ENCODE measurements at places on chromosomes 4 and X. TPM values are rescaled to one million over a fixed set of nuclear protein-coding genes. Genes with fewer than 3 reads are reported as not detected.

DNA sequence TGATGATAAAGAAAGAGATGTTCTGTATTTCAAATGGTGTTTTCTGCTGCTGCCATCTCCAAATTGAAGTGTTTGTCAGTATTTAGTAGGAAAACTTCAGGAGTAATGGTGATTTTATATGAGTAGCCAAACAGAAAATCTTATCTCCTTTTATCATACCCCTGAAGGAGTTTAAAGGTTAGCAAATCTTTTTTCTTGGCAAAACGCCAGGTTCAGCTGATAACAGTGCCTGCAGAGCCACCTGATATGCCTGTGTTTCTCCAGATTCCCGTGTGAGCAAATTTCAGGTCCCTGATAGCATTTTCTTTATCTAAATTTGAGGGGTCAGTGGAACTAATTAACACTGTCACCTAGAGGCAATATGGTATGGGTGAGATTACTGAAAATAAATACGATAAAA, 65.8 kb upstream of the ETNPPL start:
- no peak for DNase-seq

FAM47A gene
- total RNA-seq: not detected

DNA sequence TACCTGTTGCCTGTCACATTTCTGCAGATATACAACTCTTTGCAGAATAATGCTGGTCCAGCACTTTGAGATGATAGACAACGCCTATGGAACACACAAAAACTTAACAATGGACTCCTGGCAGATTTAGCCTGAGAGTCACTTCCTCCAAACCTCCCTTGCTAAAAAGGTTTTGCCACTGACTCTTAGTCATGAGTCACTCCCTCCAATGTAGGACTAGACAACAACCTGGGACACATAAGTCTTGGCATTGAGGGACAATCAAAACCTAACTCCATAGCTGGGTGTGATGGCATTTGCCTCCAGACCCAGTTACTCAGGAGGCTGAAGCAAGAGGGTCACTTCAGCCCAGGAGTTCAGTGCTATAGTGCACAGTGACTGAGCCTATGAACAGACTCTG, 22.0 kb upstream of the EIF4E start:
- DNase-seq: no peak

DNA sequence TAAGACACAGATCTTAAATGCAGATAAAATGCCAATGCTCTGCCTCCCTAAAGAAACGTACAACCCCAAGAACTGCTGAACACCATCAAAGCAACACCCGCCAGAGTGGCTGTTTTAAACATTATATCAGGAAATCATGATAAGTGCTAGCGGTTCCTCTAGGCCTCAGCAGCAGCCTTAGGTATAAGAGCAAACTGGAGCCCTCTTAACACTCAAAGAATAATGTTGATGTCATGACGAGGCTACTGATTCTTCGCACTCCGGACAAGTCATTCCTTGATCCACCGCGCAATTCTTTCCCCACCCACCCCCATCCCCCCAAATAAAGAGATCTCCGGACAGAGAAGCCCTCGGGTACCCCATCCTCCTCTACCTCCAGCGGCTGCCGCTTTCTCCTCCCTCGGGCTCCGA, 507 bp downstream of the LIN54 start:
- DNase-seq: no peak

- no peak for DNase-seq
Observed at GRCh38 chrX:130467936-130468335, 66.1 kb downstream of the RBMX2 start.

- DNase-seq: no peak
Observed at GRCh38 chr4:7513671-7514070, 78.9 kb upstream of the PSAPL1 start.

REPS2 gene
- 10.1 TPM for total RNA-seq

GRCh38 chr4:15836362-15836761, 58.2 kb downstream of the CD38 start:
- no peak for DNase-seq

DNA sequence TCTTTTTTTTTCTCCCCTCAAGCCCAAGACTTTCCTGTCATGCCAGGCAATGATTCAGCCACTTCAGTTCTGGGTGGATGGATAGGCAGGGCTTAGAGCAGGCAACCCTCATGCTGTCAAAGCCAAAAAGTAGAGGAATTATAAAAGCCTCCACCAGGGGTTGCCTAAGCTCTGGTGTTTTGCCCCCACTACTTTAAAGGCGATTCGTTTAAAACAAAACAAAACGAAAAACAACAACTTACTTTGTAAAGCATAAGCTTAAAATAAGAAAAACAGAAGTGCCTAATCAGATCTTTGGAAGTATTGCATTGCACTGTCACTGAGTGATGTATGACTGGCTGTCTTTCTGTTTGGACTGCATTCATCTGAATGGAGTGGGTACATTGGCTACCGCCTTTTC, 5.3 kb upstream of the IDS start:
- DNase-seq: no peak

DNA sequence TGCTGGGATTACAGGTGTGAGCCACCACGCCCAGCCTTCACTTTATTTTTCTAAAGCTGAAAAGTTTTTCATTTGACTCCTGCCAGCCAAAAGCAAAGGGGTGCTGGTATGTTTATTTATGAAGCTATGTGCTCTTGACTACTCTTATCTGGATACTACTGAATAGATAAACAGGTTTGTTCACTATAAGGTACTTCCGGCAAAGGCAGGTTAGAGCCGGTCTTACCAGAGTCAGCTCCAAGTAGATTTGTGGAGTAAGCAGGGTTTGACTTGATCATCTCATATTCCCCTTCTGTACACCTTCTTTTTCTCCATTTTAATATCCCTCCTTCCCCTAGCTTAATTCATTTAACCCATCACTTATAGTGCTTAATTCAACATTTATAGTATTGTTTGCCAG, 175.4 kb upstream of the MBNL3 start:
- no peak for DNase-seq

DNA sequence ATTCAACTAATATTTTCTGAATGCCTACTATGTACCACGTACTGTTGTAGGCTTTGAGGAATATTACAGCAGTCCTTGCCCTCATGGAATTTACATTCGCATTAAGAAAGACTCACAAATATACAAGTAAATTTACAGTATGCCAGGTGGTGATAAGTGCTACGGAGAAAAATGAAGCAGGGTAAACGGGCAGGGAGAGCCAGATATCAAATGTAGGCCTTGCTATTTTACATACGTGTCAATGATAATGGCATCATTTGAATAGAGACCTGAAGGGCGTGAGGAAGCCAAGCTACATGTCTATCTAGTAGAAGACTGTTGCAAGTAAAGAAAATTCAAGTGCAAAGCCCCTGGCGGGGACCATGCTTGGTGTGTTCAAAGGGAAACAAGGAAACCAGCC, 65.2 kb downstream of the AMMECR1 start:
- DNase-seq: no peak

DNA sequence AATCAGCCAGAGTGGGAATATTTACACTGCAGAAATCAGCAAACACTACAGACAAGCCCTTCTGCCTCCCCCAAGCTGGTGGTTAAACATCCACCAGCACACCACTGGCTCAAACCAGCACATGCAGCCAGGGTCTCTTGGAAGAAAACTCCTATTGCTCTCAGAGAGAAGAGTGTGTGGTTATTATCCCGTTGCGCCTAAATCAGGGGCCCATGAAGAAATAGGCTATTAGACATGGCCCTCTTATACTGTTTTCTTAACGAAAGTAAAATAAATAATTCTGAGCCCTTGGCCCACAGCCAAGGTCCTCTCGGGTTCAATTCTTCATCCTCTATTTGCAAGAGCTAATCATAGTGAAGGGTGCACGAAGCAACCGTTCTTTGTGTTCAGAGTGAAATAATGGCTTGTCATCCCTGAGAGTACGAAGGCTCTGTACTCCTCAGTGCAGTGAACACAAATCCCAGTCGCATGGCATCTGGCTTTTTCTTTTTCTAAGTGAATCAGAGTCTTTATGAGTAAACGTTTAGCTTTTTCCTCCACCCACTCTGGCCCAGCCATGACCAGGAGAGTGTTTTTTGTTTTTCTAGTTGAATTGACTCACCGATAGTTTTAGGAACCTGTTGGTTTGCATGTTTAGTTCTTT, 33.4 kb upstream of the RBM47 start:
- no peak for DNase-seq

RFC1 gene
- total RNA-seq: 23.9 TPM

DNA sequence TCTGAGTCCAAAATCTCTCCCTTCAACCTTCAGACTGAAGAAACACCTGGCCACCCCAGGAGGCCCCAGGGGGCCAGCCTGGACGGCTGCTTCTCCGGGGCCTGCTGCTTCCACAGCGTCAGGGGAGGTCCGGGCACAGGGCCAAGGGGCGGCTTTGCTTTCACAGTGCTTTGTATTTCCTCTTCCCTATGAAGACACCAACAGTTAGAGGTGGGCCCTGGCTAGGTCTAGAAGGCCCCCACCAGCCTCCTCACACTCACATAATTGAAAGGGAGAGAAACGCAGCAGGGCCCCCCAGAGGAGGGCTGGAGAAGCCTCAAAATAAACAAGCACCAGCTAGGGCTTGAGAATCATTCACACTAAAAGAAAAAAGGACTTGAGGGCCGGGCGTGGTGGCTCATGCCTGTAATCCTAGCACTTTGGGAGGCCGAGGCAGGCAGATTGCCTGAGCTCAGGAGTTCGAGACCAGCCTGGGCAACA, 17.8 kb downstream of the SCD5 start:
- DNase-seq: peak; percentile 86

F11 gene
- total RNA-seq: not detected

SYNPO2 gene
- total RNA-seq: 206 TPM

FHIP1A gene
- total RNA-seq: 18.5 TPM

DNA sequence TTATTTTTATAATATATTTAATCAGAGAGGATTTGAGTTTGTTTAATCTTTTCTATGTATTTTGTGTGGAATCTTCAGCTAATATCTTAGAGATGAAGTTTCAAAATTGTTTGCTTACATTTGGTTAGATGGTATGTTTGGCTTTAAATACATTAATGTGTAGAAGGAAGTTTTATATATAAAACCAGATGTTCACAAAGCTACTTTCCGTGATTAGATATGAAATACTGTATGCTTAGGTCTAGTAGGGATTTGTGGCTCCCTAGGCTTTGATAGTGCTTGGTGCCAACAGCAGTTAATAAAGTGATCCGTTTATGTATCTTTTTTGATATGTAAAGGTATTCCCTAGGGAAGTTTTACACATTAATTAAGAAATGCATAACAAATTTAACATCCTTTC, 223.0 kb downstream of the ARHGAP10 start:
- DNase-seq: no peak

GRCh38 chr4:55326629-55327028, 19.4 kb upstream of the SRD5A3 start:
- DNase-seq: no peak

DNA sequence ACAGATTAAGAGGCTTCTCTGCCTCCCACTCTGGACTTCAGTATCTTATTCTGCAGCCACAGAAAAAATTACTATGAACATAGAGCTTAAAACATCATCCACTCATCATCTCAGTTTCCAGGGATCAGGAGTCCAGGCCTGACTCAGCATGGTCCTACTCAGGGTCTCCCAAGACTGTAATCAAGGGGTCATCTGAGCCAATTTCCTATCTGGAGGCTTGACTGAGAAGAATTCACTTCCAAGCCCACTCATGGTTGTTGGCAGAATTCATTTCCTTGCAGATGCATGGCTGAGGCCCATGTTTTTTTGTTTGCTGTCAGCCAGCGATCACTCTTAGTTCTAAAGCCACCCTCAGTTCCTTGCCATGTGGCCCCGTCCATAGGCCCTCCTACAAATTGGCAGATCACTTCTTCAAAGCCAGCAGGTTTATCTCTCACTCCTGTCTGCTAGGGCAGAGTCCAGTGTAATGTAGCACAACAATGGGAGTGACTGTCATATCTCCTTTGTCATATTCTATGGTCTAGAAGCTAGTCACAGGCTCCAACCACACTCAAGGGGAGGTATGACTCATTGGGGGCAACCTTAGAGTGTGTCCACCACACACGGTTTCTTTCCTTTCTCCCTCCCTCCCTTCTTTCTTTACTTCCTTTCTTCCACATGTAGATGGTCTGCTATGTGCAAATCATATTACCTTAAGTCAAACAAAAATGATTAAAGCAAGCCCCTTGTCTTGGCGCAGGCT, 251.6 kb downstream of the QDPR start:
- no peak for DNase-seq

DNA sequence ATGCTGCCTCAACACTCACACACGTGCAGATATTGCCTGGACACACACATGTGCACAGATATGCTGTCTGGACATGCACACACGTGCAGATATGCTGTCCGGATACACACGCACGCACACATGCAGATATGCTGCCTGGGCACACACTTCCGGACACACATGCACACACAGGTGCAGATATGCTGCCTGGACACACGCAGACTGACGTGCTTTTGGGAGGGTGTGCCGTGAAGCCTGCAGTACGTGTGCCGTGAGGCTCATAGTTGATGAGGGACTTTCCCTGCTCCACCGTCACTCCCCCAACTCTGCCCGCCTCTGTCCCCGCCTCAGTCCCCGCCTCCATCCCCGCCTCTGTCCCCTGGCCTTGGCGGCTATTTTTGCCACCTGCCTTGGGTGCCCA, 14.7 kb downstream of the FGFRL1 start:
- DNase-seq: no peak

SLC4A4 gene
- 20.3 TPM for total RNA-seq

DNA sequence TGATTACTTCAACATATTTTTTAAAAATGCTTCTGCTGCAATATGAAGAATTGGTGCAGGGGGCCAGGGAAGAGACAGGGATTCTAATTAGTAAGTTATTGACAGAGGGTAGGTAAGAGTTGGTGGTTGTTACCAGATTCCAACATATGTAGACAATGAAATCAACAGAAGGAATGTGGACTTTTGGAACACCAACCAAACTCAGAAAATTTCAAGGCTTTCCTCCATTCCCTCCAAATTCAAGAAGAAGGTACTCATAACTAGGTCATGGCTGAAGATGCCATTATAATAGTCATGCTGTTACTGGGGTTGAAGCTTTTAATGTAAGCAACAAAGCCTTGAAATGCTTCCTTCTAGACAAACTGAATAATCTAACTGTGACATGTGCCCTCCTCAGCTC, 22.9 kb upstream of the CXCL13 start:
- DNase-seq: no peak

GRCh38 chrX:13659063-13659462, 6.1 kb downstream of the TCEANC start:
- no peak for DNase-seq

DNA sequence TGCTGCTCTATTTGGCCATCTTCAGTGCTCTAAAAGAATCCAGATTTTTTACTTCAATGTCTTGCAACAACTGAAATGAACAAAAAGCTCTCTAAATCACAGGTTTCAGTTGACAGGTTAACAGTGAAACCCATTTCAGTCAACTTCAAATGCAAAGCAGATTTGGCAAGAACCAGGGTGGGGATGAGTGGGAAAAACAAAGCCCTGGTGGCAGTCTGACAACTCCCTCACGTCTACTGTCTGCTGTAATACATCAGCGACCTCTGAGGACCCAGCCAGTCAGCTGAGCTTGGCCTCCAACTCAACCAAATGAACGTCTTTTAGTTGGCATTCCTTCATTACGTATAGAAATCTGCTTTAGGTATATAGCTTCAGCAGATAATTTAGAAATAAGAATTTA, 95.8 kb downstream of the COL25A1 start:
- DNase-seq: no peak

MAGEA4 gene
- total RNA-seq: not detected
